ENCODE measurements at places on chromosomes 1 and 21.

DNA sequence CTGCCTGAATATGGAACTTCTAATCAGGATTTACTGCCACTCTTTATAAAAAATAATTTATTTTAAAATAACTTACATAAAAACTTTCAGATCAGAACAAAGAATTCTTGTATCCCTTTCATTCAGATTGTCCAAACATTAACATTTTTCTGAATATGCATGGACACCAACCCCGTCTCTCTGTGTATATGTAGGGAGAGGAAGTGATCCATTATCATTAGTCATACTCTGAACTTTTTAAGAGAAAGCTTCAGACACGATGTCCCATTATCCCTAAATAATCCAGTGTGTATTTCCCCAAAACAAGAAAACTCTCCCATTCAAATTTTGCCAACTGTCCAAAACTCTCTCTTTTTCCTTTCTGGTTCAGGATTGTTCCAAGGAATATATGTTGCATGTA, 122.3 kb upstream of the CXADR start:
- DNase-seq = no peak

DNA sequence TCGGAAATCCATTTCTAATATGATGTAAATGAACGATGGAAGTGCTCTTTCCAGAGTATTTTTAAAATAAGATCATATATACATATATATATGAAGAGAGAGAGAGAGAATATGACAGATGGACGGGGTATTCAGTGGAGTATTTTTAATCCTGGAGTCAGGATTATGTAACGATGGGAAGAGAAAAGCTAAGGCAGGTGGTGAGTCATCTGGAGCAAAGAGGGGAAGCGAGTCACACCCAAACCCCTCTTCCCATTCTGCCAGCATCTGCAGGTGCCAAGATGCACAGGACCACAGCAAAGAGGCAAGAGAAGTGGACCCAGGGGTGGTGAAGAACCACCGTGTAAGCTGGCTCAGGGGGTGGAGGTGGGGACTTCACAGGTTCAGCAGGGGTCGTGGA, 102.7 kb upstream of the GRIK3 start:
- DNase-seq = no peak

DNA sequence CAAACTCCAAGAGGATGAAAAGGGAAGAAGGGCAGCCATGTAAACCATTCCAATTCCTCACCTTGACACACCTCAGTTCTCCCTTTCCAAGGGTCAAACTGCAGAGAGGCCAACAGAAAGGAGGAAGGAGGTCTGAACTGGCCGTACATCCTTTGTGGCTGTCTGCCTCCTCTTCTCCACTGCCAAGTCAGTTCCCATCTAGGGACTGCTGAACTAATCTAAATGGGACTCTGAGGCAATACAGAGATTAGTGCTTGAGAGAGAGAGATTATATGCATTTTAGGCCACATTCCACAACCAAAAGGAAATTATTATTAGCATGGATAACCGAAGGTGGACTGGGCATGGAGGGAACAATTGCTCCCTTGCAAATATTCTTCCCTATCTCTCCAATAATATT, 2.7 kb downstream of the ARHGEF11 start:
- DNase-seq = no peak

DNA sequence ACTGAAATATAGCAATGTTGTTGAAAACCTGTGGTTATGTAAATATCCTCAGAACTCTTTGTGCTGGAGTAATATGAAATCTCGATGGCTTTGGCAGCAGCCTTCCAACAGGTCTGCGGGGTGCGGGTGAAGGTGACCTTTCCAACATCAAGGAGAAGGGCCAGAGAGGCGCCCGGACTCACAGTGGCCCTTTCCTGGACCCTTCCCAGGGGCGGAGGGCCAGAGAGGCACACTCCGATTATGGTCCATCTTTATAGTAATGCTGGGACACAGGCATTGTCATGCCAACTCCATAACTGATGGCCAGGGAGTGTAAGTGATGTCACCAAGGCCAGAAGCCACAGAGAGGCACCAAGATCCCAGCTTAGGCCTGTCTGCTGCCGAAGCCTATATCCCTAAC, 18.1 kb downstream of the SLC37A1 start:
- no peak for DNase-seq

GRCh38 chr1:902802-903201, 20.9 kb upstream of the SAMD11 start:
- no peak for DNase-seq

DNA sequence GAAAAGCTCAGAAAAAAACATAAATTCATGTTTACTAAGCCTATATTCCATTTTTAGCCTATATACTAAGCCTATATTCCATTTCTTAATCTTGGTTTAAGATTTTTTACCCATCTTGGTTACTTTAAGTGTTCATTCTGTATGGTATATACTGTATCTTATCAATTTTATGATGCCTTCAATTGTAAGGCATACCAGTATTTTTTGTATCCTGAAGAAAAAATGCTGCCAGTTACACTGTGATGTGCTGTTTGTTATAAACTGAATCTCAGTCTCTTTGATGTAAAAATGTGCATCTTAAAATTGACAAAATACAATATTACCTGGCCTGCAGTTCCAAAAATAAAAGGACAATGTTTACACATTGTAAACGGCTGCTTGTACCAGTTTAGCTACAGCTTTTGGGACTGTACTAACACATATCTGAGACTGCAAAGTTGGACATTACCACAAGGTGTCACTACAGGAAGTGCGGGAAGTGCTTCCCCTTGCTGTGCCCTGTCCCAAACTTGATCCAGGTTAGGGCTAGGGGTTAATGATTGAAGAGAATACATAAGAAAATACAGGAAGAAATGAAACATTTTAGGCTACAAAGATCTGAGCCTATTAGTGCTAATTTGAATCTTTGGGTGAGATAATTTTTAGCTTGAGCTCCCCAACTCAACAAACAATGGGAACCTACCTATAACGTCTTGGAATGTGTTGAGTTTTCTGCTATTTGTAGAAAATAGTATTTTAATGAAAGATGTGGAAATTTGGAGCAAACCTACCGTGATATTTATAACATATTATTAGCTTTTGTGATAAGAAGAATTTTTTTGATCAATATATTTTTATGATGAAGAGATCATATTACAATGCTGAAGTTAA, 108.9 kb downstream of the LBR start:
- DNase-seq = no peak

Measured in activated CD4-positive, CD25-positive, alpha-beta regulatory T cell treated with anti-CD3 and anti-CD28 coated beads, Interleukin-2, amount 50 U/mL, for 16 hours (primary cell).